ENCODE measurements at places on chromosomes 2 and 18. TPM values are rescaled to one million over a fixed set of nuclear protein-coding genes. Genes with fewer than 3 reads are reported as not detected.

Gene SERPINB3
- not detected for polyA plus RNA-seq

Gene SNED1
- polyA plus RNA-seq, result 7.4 TPM

Gene CFAP65
- polyA plus RNA-seq, result 0.24 TPM

Gene CDH2
- 81.3 TPM for polyA plus RNA-seq

Gene IL36A
- not detected for polyA plus RNA-seq

Gene ITGB6
- polyA plus RNA-seq, result 19.6 TPM

Gene LYG2
- polyA plus RNA-seq, result 0.33 TPM

Gene MARCO
- not detected for polyA plus RNA-seq

Gene UGT1A5
- polyA plus RNA-seq, result not detected

Gene ANKRD29
- 0.78 TPM for polyA plus RNA-seq

Gene SPP2
- polyA plus RNA-seq, result not detected

Gene CHAC2
- 4.1 TPM for polyA plus RNA-seq

Measured in right renal cortex interstitium (tissue), 3 donors.